ENCODE measurements at places on chromosomes 4 and X.

DNA sequence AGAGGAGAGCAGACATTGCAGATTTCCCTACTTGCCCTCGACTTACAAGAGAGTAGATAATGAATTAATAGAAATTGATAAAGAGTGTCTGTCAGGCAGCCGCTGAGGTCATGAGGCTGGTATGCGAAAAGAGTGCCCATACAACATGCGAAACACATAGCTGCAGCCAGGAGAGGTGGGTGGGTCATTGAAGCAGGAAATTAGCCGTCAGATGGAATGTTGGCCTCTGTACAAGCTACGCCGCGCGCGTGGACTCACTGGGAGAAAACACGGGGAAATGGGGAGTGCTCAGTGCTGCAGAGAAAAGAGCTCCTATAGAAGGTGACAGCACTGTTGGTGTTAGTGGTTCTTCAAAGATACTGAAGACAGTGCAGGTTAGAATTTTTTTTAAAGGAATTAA lies 125.1 kb downstream of the RAPGEF2 start:
- DNase-seq = no peak

- no peak for DNase-seq
Measured at GRCh38 chrX:38626296-38626695, 65.0 kb downstream of the TSPAN7 start.

- DNase-seq = no peak
Measured at GRCh38 chr4:41696763-41697162, 51.8 kb downstream of the PHOX2B start.

DNA sequence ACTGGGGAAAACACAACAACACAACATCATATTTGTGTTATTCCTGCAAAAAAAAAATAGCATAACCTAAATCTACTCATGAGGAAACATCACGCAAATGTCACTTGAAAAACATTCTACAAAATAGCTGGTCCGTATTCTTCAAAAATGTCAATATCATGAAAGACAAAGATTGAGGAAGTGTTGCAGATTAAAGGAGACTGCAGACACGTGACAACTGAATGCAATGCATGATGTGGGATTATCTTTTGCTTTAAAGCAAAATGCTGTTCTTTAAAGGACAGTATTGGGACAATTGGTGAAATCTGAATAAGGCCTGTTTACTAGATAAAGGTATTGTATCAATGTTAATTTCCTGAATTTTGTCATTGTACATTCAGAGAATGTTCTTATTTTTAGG lies 157.7 kb downstream of the SMIM20 start:
- DNase-seq = no peak

- DNase-seq = no peak
Measured at GRCh38 chrX:108049649-108050048, 4.8 kb downstream of the VSIG1 start.

DNA sequence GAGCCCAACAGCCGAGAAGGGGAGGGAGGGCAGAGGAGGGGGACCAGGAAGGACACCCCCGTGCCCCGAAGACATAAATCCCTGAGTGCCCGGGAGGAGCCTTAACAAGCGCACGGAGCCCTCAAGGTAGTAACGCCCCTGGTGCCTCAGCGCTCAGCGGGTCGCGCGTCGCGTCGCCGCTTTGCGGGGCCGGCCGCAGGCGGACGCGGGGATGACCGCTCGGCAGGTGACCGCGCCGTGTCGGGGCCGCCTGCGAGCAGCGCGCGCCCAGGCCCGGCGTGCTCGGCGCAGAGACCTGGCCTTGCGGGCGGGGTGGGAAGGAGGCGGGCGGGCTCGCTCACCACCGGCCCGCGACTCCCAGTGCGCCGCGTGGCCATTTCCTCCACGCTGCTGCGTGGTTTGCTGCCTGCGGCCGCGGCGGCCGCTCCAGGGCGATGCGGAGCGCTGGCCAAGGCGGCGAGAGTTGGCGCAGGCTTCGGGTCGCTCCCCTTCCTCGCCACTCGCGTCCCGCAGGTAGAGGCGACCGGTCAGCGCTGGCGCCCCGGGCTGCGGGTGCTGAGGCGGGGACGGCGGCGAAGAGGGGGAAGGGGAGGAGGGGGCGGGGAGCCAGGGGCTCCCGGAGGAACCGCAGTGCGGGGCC lies 632 bp downstream of the CCSER1 start:
- no peak for DNase-seq

GRCh38 chrX:100870527-100870926 lies 3.6 kb downstream of the NOX1 start:
- no peak for DNase-seq

DNA sequence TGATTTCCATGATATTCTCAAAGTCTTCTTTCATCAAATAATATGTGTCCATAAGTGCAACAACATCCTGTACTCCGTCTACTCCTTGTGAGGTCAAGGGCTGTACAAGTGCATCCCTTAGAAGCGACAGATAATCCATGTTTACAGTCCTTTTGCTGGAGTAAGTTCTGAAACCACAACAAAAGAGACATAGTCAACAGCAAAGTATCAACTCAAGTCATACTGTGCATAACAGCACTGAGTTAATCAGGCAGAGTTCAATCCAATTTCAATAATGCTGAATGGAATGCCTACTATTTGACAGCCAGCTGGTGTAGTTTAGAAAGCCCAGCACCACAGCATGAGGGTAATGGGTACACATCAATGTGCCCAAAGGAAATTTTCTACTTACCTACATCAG lies 74.5 kb downstream of the RFC1 start:
- no peak for DNase-seq

- no peak for DNase-seq
Measured at GRCh38 chrX:144730471-144730870, 516.8 kb upstream of the SPANXN1 start.

DNA sequence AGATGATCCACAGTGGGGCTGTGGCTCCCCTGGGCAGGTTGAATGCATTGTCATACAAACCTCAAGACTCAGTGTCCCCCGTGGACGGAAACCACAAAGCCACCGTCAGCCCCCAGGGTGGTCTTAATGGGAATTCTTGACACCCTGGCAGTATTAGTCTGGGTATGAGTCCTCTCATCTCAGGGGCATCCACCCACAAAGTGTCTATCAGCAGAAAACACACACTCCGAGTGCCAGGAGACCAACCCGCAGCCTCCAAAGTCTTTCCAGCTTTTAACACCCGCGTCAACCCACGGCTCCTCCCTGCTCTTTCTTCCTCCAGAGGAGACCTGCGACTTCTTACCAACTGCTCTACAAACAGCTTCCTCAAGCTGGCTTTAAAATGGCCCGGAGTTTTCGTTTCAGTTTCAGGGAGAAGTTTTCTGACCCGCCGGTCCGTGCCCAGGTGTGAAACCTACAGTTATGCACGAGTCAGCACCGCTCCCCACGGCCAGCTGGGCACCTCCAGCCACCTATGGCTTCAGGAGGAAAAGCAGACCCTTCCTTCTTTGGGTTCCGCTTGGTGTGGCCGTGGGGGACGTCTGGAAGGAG lies 14.4 kb upstream of the ASMTL start:
- no peak for DNase-seq

DNA sequence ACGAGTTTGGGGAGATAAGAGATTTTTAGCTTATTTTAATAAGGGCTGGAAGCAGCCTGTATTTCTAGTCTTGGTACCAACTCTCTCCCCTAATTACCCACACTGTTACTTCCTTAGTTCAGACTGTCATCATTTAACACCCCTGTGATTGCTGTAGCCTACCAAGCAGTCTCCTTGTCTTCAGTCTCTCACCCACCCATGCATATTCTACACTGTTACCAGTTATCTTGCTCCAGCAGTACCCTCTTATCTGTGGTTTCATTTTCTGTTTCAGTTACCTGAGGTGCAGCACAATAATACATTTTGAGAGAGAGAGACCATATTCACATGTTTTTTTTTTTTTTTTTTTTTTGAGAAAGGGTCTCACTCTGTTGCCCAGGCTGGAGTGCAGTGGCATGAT lies 80.2 kb downstream of the DIAPH2 start:
- no peak for DNase-seq

- DNase-seq = no peak
Measured at GRCh38 chr4:24912252-24913118, at the start of gene CCDC149. Gene CCDC149, minus strand, starts transcription at chr4:24913042. Its CDS starts 178 bp downstream, at chr4:24912864.

DNA sequence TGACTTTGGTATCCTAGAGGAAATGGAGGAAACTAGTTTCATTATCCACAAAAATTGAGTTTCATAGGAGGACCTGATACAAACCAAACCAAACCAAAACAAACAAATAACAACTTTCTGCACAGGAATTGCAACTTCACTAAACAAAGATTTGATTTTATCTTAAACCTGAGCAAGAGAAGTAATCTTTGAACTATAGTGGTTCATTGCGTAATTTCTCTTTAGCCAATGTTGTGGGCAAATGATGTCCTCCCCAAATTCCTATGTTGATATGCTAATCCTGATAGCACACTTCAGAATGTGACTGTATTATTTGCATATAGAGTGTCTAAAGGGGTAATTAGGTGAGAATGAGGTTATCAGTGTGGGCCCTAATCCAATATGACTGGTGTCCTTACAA lies 102.4 kb downstream of the CAMK2D start:
- DNase-seq = no peak

DNA sequence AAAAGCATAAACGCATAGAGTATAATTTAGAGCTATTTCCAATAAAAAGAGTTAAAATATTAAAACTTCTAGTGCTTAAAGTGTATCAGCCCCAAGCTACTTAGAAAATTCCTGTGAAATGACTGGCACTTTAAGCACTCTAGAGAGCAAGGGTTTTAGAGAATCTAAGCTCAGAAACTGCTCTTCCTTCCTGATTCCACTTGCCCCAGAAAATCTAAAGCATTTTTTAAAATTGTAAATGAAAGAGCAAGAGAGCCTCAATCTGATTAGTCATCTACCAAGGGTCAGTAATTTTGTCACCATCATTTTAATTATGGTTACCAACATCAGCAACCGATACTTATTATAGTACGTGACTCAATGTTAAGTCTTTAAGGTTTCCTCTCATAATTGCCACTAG lies 25.0 kb downstream of the CTPS2 start:
- DNase-seq = no peak

DNA sequence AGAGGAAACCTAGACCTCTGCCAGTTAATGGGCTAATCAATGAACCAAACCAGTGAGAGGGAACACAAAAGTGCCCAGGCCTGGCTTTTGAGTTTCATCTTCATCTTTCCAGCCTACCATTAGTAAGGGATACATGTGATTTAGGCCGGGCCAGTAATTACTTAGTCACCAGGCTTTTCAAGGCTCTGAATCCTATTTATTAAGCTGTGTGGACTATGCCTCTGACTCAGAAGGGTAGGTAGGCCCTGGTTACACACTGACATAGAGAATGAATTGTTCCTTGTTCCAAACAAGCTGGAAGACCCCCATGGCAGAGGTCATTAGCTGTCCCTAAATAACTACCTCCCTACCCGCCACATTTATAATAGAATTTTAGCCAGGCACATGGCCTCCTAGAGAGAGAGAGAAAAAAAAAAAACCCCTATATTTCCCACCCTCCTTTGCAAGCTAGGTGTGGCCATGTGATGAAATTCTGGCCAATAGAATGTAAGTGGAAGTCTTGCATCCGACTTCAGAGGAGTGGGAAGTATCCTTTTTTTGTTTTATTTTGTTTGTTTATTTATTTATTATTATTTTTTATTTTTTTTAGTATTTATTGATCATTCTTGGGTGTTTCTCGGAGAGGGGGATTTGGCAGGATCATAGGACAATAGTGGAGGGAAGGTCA lies 112.3 kb upstream of the BCOR start:
- no peak for DNase-seq

DNA sequence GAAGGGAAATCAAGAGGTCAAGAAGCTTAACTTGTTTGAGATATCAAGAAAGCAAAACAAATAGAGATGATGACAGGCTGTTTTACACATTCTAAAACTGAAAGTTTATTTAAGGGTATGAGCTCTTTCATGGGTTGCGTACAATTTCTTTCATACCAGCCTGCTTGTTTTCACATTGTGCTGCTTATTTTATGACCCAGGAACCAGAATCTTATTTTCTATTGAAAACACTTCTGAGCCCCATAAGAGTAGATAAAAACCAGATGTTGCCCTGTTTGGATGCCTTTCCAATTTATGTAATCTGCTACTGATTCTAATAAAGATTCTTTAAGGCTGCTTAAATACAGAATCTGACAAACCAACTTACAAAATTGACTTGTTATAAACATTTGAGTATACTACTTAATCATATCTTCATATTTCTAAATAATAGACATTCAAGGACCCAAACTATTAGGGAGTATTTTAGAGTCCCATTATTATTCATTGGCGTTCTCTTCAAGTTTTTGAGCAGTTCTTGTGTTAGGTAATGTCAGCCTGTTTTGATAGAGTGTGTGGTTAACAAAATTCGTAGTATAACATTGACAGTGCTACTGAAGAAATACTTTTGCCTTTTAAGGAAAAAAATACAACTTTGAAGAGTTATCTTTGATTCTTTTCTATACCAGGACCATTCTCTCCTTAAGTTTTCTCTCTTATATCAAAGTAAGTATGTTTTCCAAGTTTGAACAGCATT lies 74.4 kb downstream of the PDLIM5 start:
- DNase-seq = no peak

GRCh38 chrX:47311932-47312774 lies 58.2 kb upstream of the ZNF157 start:
- peak; percentile 1 for DNase-seq

- DNase-seq = no peak
Measured at GRCh38 chr4:4787421-4787820, 72.0 kb upstream of the MSX1 start.

GRCh38 chrX:23012162-23012561 lies 12.4 kb downstream of the DDX53 start:
- DNase-seq = no peak

- no peak for DNase-seq
Measured at GRCh38 chr4:184167576-184167975, 50.1 kb downstream of the ENPP6 start.

DNA sequence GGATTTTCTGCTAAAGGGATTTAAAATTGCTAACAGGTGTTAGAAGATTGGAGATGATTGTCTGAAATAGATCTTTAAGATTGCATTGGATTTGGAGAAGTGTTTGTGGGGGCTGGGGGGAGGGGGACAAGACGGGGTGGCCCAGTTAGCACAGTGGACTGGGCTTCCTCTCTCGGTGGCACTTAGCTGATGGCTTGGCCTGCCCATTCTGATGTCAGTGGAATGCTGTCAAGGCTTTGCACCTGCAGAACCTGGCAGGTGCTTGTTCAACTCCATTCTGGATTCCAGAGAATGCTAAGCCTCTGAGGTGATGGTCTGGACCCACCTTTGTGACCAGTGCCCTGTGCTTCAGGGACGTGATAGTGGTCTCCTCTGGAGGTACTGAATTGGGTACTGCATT lies 43.7 kb downstream of the ADD1 start:
- DNase-seq = no peak

Measured in stimulated activated CD4-positive, alpha-beta T cell treated with anti-CD3 and anti-CD28 coated beads, Interleukin-1b, Interleukin-23, amount 100 ng/mL, for 1 hour (primary cell).